Activated CD4-positive, alpha-beta T cell treated with anti-CD3 and anti-CD28 coated beads for 36 hours (primary cell): ENCODE measurements at places on chromosomes 7 and 10.

DNA sequence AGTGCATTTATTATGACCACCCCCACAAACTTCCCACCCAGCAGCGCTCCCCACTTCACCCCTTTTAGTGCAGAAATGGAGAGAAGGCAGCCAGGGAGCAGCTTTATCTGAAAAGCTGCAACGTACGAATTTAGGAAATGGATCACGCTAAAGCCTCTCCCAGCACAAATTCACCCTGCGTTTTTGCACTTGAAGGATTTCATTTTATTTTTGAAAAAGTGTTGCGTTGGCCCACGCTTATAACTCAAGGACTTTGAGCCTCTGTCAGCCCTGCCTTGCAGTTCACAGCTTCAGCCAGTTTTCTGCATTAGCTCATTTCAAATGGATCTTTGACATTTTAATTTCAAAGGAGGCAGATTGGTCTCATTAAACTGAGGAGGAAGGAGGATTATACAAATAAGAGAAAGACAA lies 556.1 kb downstream of the KCNMA1 start:
- DNase-seq, result no peak

DNA sequence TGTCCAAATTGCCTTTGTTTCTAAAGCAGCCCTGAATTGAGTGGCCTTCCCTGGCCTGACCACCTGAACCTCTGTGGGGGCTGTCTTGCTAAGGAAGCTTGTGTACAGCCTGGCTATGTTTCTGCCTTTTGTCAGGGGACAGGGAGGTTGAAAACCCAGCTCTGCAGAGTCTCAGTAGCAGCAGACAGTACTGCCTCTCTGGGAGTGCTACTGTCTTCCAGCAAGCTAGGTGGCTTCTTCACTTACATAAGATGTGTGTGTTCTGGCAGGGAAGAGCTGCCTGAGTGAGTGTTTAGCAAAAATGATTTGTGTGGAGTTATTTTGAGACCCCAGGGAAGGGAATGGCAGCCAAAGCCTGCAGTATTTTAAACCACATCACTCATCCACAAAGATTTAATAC lies 57.4 kb downstream of the LRRC4 start:
- no peak for DNase-seq

- no peak for DNase-seq
These were observed 84.2 kb downstream of the TBXAS1 start for GRCh38 chr7:139913021-139913844.

GRCh38 chr7:84811362-84811761 lies 375.5 kb downstream of the SEMA3D start:
- DNase-seq, result no peak

DNA sequence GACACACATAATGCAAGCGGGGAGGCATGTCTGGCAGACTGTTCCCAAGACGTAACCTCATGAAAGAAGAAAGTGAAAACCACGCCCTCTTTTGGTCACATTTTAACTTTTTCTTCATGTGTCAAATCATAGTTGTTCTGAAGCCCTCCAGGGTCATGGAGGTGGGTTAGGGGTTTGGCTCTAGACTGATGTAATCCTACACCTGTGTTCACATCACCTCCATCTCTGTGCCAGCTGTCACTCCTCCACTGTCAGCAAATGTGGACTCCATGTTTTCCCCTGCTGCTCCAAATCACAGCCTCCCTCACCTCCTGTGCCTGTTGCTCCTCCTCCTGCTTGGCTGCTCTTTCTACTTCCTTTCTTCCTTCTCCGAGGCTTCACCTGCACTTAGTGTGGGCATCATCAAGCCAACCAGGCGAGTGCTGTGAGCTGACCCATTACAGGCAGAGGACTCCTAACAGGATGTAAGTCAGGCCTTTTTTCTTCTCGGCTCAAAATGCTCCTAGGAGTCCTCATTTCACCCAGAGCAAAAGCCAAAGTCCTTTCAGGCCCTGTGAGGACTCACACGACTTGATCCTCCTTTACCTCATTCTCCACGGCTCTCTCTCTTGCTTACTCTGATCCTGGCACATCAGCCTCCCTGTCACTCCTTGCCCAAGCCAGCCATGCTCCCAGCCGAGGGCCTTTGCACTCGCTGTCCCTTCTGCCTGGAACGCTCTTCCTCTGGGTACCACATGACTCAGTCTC lies 66.4 kb upstream of the IFRD1 start:
- no peak for DNase-seq

DNA sequence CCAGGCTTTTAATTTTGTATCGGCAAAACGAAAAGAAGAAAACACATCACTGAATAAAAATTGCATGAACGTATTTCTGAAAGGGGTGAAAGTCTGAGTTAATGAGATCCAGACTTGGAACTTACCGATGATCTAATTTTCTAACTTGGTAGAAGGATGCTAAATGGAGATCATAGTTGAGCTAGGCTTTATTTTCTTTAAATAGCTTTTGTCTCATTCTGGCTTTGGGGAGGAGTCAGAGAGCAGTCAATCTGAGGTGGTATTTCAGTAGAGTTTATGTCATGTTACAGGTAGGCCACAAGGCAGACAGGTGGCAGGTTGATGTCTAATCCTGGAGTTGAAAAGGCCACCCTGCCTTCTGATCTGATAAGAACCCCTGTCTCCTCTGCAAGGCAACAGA lies 161.9 kb downstream of the KIAA1217 start:
- no peak for DNase-seq
